ENCODE measurements at places on chromosomes 12 and 14.

DNA sequence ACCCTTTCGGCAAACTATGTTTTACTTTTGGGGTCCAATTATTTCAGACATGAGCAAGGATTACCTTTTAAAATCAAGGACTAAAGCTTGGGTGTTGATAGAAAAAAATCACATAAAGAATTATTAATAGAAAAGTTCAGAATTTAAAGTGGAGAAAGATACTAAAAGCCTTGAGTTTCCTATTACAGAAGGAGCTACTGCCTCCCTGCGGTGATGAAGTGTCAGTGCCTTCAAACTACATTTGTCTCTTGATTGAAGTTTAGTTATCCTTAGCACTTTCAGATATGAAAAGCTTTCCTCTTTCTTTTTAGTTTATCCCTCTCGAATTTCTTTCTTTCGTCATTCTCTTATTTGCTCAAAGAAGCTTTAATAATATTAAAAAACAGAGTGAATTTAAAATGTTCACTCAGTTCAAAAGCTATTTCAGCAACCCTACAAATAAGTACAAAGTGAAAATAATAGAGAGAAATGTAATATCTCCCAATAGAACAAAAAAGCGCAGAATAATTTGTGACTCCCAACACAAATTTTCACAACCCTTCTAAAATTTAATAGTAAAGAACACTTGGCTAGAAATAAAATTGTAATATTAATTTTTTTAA, 87.6 kb downstream of the SEC23A start:
- DNase-seq, result no peak

- DNase-seq, result peak; percentile 20
Measured at GRCh38 chr14:67515386-67516079, 17.6 kb upstream of the PLEKHH1 start.

GRCh38 chr14:25150401-25150800, 100.5 kb upstream of the STXBP6 start:
- DNase-seq, result no peak

DNA sequence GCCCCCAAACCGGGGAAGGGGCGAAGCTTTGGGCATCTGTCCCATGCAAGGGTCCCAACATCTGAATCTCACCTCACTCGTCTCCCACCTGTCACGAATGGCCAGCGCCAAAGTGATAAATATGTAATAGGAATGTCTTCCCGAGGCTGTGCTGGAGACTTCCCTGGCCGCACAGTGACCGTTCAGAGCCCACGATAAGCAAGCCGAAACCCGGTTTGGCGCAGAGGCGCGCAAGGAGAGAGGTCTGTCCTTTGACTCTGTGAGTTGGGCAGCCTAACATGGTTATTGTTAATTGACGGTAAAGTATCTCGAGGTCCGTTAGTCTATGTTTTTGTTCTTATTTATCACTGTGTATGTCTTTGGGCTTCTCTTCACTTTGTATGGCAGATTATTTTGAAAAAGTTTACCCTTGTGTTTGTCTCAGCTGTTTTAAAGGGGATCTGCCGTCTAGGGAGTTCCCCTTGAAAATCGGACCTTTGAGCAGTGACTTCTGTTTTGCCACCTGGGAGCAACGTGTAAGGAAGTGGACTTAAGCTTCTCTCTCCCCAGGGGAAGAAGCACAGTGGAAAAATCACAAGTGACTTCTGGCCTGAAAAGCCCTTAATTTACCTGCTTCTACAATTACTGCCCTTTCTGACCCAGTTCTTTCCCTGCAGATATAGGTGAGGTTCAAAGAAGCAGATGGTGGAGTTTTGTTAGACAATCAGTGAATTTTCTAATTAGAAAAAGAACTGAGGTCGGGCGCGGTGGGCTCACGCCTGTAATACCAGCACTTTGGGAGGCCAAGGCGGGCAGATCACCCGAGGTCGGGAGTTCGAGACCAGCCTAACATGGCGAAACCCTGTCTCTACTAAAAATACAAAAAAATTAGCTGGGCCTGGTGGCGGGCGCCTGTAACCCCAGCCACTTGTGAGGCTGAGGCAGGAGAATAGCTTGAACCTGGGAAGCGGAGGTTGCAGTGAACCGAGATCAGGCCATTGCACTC, 1.1 kb upstream of the TM9SF1 start:
- no peak for DNase-seq

GRCh38 chr12:131740626-131741025, 29.7 kb downstream of the SFSWAP start:
- DNase-seq, result no peak

DNA sequence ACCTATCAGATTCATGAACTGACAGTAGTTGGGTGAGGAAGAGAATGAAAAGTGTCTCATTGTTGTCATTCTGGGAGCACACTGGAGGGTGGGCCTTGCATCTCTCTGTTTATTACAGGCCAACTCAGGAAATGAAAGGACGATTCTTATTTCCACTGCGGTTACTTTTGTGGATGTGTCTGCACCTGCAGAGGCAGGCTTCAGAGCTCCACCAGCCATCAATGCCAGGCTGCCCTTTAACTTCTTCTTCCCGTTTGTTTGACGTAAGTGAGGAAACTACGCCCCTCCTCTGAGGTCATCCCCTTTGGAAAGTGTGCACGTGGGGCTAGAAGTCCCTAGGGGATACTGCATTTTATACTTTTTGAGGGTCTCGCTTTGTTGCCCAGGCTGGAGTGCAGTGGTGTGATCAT, 33.7 kb downstream of the TCTN1 start:
- no peak for DNase-seq

- DNase-seq, result no peak
Measured at GRCh38 chr12:99528478-99528877, 119.1 kb upstream of the GARIN6 start.

DNA sequence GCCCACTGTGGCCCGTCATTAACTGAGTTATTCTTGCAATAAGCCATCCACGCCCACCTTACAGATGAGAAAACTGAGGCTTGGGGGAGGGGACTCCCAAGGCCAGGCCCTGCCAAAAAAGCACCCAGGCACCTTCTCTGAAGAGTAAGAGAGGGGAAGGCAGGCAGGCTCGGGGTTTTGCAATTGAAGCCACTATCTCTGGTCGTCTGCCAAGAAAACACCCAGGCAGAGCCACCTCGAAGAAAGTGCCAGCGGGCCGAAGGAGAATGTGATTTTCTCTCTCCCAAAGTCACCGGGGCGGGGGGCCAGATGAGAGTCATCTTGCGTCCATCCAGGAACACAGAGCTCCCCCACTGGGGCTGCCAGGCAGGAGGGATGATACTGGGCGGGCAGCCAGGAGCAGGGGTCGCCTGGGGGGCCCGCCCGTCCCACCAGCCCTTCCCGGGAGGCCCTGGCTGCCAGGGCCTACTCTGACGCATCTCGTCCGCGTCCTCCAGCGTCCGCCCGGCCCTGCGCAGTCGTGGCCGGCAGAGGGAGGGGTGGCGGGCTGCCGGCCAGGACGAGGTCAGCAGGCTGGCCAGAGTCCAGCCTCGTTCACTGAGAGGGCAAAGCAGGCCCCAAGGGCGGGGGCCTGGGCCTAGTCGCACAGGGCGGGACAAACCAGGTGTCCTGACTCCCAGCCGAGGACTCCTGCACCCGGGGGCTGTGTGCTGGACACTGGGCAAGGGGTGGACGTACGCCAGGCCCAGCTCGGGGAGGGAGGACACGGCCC, 74.3 kb downstream of the RFLNA start:
- DNase-seq, result no peak

DNA sequence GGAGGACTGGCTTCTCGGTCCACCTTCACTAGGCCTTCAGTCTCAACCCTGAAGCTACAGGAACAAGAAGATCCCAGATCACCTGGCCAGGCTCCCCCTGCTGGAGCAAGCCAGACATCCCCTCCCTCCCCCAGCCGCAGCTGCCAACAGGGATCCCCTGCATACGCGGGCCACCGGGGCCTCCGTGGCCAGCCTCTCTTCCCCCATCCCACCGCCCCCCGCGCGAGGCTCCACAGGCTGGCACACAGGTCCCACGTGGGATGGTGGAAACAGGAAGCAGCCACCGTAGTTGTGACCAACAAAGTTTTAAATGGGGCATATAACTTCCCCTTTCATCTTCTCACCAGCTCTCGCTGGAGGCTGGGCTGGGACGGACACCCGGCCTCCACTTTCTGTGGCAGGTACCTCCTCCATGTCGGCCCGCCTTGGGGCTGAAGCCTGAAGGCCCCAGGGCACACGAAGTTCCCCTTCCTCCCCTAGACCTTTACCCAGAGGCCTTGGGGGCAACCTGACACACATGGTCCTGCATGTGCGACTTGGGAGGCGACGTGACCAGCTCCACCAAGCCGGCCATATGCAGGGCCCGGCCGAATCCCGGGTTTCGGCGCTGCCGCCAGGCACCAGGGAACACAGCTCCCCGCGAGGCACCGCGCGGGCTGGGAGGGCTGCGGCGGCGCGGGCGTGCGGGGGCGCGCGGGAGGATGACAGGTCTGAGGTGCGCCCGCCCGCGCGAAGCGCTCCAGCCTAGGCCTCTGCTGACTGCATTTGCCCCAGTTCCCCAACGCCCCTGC, 44.4 kb upstream of the PNMA1 start:
- DNase-seq, result peak; percentile 89

- DNase-seq, result no peak
Measured at GRCh38 chr12:58915634-58916033, 4.7 kb downstream of the LRIG3 start.

DNA sequence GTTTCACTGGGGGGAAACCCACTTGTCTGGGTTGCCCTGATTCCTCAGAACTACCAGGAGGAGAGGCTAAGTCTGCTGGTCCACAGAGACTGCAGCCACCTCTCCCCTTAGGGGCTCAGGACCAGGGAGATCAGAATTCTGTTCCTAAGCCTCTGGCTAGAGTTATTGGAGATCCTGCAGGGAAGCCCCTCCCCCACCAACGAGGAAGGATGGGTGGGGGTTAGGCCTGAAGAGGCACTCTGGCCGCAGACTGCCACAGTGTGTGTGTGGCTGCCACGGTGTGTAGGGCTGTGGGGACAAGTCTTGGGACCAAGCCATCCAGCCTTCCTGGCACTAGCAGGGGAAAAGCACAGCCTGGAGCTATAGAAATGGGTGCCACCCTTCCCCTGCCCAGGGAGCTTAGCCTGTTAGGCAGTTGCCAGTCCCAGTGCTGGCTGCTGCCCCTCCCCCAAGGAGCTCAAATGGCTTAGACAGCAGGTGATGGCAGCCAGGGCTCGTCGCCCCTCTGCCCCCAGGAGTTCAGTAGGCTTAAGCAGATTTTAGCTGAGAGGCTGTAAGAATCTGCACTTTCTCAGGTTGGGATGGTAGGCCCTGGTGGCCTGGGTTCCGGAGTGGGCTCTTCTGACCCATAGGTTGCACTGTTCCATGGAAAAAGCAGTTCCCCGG, 107.7 kb downstream of the ERGIC2 start:
- peak; percentile 78 for DNase-seq

DNA sequence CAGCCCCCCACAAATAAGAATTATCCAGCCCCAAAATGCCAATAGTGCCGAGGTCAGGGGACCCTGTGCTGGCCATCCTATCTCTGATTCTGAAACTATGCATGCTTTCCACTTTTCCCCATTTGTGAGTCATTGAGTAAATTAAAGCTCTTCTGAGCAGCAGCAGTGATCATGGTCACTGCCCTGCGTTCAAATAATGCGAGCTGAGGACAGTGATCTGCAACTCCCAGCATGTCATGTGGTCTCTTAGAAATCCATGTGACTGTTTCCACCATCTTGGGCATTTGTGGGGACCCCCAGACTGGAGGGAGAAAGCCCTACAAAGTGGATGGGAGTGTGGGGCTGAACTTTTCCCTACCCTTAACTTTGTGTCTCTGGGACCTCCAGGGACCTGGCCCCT, 53.8 kb downstream of the C14orf132 start:
- no peak for DNase-seq

- no peak for DNase-seq
Measured at GRCh38 chr12:65899241-65899640, 75.0 kb downstream of the HMGA2 start.

DNA sequence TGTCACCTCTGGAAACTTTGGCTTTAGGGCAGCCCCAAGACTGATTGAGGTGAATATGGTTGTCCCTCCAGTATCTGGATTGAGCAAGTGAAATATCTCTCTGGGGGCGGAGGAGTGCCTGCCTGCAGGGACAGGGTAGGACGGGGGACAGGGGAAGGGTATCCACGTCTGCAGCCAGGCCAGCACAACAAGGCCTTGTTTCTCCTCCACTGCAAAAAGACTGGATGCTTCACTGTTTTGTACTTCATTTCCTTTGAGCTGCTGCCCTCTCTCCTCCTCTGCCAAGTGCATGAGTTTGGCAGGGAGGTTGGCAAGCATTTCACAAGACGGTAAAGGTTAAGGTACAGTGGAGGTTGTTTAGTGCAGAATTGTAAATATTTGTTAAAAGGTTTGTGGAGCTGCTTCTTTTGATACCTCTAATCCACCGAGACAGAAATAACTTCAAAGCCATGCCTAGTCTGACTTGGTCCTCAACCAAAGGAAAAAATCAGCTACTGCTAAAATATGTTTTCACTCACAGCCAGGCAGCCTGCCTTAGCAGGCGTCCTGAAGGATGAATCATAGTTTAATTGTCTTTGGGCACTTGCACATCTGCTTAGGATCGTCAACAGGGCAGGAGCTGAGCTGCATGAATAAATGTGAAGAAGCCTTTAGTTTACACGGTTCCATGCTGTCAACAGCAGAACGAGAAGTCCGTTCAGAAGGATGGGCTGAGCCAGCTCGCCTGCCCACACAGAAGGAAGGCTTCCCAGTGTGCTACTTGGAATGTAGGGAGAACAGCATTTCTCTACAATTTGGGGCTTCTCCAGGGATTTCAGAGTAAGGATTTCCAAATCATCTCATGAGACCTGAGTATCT, 269.7 kb downstream of the TTC6 start:
- DNase-seq, result no peak

GRCh38 chr12:116931665-116932064, 20.9 kb downstream of the FBXW8 start:
- no peak for DNase-seq

GRCh38 chr14:36510078-36510799, 9.8 kb downstream of the NKX2-1 start:
- no peak for DNase-seq

GRCh38 chr12:104763168-104763805, 194.8 kb downstream of the SLC41A2 start:
- DNase-seq, result no peak

- DNase-seq, result no peak
Measured at GRCh38 chr12:41497409-41497808, 309.3 kb downstream of the PDZRN4 start.

GRCh38 chr14:65098586-65098985, 3.7 kb downstream of the MAX start:
- no peak for DNase-seq

GRCh38 chr12:82595941-82596340, 90.8 kb upstream of the TMTC2 start:
- DNase-seq, result no peak

GRCh38 chr12:49954863-49955830, 4.6 kb downstream of the AQP2 start:
- DNase-seq, result no peak

DNA sequence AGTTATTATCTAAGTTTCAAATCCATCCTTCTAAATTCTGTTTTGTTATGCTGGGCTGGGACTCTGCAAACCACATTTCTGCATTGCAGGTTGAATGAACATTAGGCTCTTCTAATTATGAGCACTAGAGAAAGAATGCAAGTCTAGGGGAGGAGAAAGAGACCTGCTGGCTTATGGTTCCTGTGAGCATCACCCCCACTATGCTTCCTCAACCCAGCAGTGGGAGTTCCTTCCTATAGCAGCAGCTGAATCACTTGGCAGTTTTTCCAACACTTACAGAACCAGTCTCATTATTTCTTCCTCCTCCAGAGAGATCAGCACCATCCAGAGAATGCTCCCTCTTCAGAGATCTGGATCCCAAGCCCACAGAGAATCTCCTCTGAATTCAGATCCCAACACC, 297.7 kb upstream of the CLEC14A start:
- no peak for DNase-seq
